Fibroblast of villous mesenchyme (primary cell): ENCODE measurements at places on chromosomes 2 and 18.

DNA sequence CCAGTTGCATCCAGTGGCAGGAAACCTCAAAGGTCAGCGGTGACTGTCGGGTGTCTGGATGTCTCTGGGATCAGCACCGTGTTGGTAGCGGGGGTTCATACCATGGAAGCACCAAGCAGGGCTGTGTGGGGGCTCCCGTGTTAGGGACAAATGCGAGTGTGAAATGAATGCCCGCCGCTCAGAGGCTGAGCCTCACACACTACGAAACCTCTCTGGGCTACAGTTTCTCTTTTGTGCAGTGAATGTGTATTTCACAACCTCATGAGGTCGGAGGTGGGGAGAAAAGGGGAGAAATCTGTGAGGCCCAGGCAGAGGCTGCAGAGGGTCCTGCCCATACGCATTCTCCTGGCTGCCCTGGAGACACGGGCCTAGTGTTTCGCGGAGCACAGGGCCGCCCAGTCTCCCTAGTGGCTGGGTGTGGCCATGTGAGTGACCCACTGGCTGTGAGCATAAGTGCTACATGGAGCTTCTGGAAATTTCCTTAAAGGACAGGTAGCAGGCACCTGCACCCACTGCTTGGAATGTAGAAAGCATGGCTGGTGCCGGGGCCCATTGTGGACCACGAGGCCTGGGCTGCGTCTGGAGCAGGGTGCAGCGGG, 138.0 kb upstream of the GLI2 start:
- DNase-seq, result no peak

DNA sequence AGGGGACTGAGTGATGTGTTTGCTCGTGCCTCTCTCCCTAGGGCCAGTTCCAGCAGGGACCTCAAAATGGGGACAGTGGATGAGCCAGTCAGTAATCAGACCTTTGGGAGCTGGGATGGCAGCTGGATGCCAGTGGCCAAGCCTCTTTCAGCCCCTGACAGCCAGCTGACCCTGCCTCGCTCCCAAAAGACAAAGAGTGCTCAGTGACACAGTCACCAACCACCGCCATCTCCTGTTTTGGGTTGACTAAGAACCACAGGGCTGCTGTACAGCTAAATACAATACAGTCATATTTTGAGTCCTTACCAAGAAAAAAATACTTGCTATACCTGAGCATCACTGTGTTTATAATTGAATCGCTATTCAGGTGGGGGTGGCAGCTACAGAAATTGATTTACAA, 75.7 kb downstream of the POU3F3 start:
- no peak for DNase-seq

GRCh38 chr2:226838722-226839121, 2.9 kb downstream of the RHBDD1 start:
- peak; percentile 40 for DNase-seq

- DNase-seq, result no peak
Measured at GRCh38 chr18:72419914-72420313, 124.2 kb downstream of the CBLN2 start.

GRCh38 chr2:69975853-69976462, 14.5 kb upstream of the ASPRV1 start:
- DNase-seq, result no peak

- DNase-seq, result no peak
Measured at GRCh38 chr2:231597627-231598026, 5.0 kb downstream of the TEX44 start.

- DNase-seq, result peak; percentile 81
Measured at GRCh38 chr2:66872081-66872985, 437.4 kb downstream of the MEIS1 start.
